AG20443 (cell line): ENCODE measurements at places on chromosomes 1 and 21.

GRCh38 chr1:31704271-31705079 is 658 bp upstream of the COL16A1 start:
- peak; percentile 54 for DNase-seq

DNA sequence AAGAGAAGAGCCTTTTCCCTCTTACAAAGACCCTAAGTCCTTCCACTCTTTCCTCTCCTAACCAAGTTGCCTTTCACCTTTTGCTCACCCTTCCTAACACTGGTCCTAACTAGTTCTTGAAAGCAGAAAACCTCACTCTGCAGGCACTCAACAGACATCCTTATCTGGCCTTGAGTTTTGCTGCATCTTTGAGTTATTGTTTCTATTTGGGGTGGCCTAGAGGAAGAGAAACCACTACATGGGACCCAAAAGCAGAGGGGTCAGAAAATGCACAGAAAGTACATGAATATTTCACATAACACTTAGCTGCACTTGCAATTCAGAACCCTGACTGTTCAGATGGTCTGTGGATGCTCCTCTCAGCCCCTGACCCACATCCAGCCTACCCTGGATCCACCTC is 178.3 kb upstream of the SYT6 start:
- no peak for DNase-seq

DNA sequence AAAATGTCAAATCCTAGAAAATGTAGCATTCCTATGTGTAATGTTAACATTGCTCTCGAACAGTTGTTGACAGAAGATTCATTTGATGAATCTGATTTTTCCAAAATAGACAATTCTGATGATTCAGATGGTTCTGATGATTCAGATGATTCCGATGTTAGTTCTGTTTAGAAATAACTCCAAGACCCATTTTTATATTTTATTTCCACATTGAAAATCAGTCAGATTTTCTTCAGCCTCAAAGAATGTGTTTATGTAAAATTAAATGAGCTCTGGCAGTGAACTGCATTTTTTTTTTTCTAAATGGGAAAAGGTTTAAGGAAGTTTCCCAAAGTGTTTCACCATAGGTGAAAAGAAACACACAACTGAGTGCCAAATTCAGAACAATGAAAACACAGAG is 136.5 kb downstream of the TSEN15 start:
- no peak for DNase-seq

- DNase-seq = no peak
Measured at GRCh38 chr1:12180315-12180714, 13.5 kb downstream of the TNFRSF1B start.

GRCh38 chr1:57307392-57308170 is 116.3 kb downstream of the DAB1 start:
- no peak for DNase-seq

GRCh38 chr1:183840140-183840539 is 35.2 kb downstream of the RGL1 start:
- DNase-seq = no peak

GRCh38 chr1:160718210-160718609 is 6.6 kb upstream of the CD48 start:
- DNase-seq = no peak

GRCh38 chr21:23858878-23859277 is 1748.4 kb downstream of the MRPL39 start:
- no peak for DNase-seq

GRCh38 chr1:229693129-229693900 is 67.3 kb downstream of the URB2 start:
- DNase-seq = no peak

DNA sequence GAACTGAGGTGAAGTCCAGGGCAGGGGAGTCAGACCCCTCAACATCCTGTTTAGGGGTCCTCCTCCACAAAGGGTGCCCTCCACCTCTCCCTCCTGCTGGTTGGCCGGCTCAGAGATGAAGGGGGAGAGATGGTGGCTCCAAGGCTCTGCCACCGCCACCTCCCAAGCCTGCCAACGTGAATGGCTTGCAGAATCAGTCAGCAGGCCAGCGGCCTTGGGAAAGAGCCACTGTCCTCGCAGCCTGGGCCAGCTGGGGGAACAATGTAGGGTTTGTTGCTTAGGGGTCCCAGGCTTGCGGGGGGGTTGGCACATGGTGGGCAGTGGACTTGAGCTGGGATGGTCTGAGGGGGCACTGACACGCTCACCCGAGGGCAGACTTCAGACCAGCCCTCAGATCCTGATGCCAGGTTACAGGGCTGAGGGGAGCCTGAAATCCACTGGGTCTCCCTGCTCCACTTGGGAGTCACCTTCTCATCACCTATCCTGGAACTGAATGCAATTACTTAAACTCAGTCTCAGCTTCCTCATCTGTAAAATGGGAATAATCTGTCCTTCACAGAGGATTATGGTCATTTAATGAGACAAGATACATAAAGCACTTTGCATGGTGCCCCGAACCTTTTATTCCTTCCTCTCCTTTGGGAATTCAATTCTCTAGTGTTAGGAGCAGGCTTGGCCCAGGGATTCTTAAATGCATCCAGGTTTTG is 8.3 kb downstream of the GPR37L1 start:
- no peak for DNase-seq

DNA sequence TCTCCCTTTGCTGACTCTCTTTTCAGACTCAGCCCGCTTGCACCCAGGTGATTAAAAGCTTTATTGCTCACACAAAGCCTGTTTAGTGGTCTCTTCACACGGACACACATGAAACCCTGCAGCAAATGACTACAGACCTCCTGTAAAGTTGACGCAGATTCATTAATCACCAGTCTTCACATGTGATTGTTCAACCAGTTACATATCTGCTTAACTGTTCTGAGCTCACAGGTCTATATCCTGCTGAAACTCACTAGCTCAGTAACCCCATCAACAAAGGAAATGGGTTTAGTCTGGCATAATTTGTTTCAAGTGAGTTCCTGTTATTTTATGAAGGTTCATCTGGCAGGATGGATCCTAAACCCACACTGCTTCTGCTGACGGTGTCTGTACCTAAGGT is 68.4 kb upstream of the GJA8 start:
- no peak for DNase-seq

- DNase-seq = no peak
Measured at GRCh38 chr1:198604975-198605374, 33.9 kb upstream of the PTPRC start.

DNA sequence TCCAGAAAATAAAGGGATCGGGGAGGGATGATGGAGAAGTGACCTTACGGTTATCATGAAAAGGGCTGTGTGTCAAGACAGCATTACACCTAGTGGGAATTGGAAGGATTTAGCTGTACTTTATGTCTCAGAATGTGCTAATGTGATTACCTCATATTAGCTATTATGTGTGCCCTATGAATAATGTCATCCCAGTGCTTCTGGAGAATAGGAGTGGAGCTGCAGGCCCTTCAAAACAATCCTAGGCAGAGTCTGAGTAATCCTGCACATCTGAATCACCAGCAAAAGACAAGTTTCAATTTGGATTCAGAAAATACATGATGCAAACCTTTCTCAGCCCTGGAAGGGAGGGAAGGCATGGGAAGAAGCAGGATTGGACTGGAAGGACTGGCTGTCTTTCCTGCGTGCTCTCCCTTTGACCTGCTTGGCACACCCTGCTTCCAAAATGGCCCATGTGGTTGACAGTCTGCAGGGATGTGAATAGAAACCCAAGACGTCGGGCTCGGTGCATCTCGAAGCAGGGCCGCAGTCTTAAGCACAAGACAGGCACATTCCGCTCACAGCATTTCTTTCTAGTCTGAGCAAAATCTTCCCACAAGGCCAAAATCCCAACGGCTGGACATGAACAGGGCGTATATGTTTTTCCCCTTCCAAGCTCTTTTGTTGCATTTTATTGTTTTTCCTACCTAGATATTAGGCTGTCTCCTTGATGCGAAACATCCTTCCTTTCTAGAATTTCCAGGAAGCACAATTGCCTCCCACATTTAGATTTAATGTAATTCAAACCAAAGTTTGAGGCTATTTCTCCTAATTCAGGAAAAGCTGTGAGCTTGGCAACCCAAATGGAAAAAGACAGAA is 54.3 kb upstream of the TARBP1 start:
- peak; percentile 78 for DNase-seq

DNA sequence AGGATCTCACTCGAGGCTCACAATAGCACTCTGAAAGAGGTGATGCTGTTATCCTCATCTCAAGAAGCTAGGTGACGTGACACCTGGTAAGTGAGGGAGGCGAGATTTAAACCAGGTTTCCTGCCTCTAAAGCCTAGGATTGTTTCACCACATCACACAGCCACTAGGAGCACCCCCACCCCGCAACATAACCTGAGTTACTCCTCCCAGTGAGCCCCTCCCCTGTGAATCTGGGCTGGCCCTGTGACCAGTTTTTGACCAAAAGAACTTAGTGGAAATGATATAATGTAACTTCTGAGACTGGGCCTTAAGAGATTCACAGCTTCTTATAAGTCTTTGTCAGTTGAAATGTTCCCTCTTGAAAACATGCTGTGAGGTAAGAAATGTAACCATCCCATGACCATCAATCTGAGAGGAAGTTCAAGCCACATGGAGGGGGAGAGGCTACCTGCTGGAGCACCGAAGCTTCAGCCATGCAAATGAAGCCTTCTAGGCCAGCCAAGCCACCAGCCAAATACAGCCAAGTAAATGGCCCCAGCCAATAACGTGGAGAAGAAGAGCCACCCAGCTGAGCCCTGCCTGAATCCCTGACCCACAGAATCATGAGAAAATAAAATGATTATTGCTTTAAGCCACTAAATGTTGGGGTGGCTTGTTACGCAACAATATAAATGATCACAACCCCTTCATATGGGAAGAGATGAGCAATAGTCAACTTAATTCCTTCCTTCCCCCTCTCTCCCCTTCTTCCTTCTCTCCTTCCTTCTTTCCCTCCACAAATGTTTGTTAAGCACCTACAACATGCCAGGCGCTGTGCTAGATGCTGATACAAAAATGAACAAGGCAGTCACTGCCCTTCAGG is 61.0 kb upstream of the FAM20B start:
- DNase-seq = no peak

- DNase-seq = no peak
Measured at GRCh38 chr1:31666263-31666963, 21.7 kb upstream of the PEF1 start.

GRCh38 chr1:191460234-191460633 is 698.0 kb upstream of the RGS18 start:
- no peak for DNase-seq

GRCh38 chr1:82924666-82925065 is 1074.3 kb downstream of the TTLL7 start:
- no peak for DNase-seq

GRCh38 chr1:247421074-247421473 is 5.1 kb downstream of the NLRP3 start:
- DNase-seq = no peak

GRCh38 chr1:85577419-85578320 is 2.9 kb upstream of the CCN1 start:
- DNase-seq = peak; percentile 61

GRCh38 chr1:78054559-78054958 is 8.8 kb downstream of the GIPC2 start:
- no peak for DNase-seq

DNA sequence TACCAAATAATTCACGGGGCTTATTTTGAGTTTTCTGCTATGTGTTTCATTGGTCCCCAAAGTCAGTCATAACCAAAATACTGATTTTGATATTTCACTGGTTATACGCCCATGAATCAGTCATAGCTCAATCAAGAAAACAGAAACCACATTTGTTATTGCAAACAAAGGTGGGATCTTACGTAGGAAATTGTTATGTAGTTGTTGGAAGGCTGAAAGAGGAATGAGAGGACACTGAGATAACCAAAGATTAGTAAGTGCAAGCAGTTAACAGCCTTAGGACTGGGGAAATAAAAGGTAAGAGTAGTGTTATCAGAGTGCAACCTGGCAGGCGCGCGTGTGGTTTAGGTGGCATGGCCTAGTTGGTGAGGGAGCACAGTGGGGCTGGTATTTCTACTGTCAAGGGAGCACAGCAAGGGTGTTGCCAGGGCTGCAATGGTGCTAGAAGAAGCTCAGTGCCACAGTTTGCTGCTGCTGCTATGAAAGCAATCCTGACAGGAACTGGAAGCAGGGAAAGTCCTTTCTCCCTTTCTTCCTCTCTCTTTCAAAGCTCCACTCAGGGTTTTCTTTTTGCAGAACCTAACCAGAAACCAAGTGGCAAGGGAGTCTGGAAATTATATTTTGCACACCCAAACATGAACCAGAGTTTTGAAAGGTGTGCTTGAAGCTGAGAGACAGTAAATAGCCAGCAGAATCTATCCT is 33.7 kb downstream of the RTCA start:
- DNase-seq = no peak

DNA sequence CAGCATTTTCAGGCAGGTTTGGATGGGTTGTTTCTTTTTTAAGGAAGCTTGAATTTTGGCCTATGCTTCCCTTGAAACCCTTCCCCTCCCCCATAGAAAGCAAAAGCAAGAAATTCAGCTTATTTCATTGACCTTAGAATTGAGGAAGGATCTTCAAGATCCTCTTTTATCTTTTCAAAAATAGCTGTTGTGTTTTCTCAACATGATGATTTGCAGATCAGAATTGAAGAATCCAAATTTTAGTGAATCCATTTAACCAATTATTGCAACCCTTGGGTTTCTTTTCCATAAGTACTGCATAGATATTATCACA is 73.7 kb downstream of the LRRC8C start:
- DNase-seq = no peak

GRCh38 chr1:177659281-177659680 is 310.6 kb downstream of the SEC16B start:
- no peak for DNase-seq

- no peak for DNase-seq
Measured at GRCh38 chr1:71510725-71511124, 429.9 kb upstream of the ZRANB2 start.

DNA sequence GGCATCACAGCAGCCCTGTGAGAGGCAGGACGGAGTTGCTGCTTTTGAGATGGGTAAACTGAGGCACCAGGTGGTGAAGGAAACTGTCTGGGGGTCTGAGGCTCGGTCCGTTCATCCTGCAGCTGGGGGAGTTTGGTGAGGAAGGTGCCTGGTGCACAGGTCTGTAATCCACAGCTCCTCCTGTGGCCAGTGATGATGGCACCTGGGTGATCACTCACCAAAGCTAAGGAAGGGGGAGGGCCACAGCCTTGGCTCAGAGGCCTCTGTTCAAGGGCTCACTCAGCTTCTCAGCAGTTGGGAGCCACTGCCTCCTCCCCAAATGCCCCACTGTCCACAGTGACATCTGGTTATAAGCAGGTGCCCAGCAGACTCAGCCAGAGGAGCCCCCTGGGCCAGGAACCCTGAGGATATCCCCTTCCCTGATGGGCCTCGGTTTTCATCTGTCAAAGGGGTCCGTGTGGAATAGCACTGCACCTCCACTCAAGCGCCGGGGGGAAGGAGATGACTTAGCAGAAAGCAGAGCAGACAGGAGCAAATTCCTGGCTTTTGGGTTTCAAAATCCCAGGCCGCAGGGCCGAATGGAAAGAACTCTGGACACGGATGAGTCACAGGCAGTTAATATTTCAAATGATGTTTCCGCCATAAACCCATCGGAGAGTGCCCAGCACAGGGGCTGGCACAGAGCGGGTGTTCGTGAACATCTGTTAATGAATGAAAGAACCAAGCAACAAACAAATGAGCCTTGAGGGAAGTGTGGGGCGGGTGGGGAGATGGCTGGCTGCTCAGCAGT is 82.8 kb downstream of the DMRTB1 start:
- peak; percentile 91 for DNase-seq

- no peak for DNase-seq
Measured at GRCh38 chr1:16207318-16208269, 4.9 kb downstream of the ARHGEF19 start.

GRCh38 chr1:146036241-146036964 is 14.9 kb upstream of the HJV start:
- no peak for DNase-seq
